ENCODE measurements at places on chromosomes 4 and X. TPM values are rescaled to one million over a fixed set of nuclear protein-coding genes. Genes with fewer than 3 reads are reported as not detected.

NPY2R gene
- polyA plus RNA-seq, result 3.0 TPM

ERCC6L gene
- 0.23 TPM for polyA plus RNA-seq

ADAMTS3 gene
- not detected for polyA plus RNA-seq

GLOD5 gene
- polyA plus RNA-seq, result 22.7 TPM

CXorf49 gene
- not detected for polyA plus RNA-seq
